Ecto neural progenitor cell (in vitro differentiated cells): ENCODE measurements at places on chromosomes 7 and 10.

- DNase-seq, result no peak
Observed at GRCh38 chr10:86151613-86152012, 215.0 kb downstream of the GRID1 start.

DNA sequence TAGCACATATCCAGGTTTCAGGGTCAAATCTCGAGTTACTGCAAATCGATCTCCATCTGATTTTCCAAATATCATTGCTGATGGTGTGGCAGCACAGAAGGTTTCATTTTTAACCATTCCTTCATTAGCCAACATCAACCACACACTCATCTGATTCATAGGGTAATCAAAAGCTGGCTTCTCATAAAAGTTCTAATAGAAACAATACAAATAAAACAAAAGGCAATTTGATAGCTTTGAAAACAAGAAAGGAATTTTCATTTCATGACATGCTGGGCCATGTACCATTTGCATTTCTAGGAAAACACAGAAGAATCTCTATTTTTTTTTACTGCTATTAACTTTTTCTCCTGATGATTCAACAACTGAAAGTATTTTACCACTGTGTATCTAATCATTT is 147.7 kb upstream of the SLC26A5 start:
- no peak for DNase-seq

- peak; percentile 81 for DNase-seq
Observed at GRCh38 chr7:137343281-137343841, at the start of gene PTN. Gene PTN (minus strand): TSS chr7:137343733. CDS start chr7:137254973, 88,760 bp downstream.

DNA sequence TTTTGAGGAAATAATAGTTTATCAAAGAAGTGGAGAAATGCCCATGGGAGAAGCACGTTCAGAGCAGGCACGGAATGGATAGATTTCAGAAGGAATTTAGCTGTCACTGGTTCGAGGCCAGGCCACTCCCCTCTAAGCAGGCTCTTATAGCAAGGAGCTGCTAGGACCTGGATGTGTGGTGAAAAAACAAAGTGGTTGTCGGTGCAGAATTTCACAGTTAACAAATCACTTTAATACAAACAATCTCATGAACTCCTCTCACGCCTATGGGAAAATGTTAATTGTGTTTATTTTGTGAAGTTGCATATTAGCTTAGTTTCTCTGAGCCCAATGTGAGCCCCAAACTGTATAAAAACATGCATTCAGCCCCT is 176.3 kb downstream of the PKD1L1 start:
- DNase-seq, result no peak

DNA sequence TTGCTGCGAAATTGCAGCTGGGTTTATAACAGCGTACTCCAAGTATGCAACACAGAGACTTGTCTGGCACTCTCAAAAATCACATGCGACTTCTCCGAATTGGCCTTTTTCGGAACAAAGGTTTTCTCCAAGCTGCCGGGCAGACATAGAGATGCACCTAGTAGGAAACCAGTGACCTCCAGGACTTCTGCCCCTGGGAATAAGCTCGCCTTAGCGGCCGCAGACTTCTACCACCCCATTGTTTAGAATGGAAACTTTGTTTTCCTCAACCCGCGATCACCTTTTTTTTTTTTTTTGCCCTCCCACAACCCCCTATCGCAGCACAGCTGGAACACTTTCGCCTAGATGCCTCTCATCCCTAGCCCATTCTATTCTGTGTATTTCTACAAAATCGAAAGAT is 4.9 kb upstream of the HOXA10 start:
- DNase-seq, result no peak

- DNase-seq, result no peak
Observed at GRCh38 chr7:143222782-143223181, 945 bp downstream of the TAS2R40 start.

GRCh38 chr7:125651823-125652528 is 722.4 kb upstream of the POT1 start:
- no peak for DNase-seq

DNA sequence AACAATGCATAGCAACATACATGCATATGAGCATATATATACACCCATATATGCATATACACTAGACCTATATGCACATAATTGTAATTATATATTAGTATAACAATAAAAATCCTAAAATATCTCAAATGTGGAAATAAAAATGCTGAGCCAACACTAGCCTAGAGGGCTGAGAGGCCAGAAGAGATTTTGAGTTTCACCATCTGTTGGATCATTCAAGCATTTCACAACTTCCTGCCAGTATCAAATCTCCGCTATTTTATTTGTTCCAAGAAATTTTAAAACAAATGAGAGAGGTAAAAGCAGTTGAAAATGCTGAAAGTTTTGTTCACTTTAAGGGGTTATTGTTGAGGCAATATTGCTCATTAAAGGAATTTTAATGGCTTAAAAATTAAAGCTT is 187.0 kb downstream of the PCDH15 start:
- DNase-seq, result no peak

- peak; percentile 49 for DNase-seq
Observed at GRCh38 chr7:116672596-116673456, 830 bp downstream of the MET start.

DNA sequence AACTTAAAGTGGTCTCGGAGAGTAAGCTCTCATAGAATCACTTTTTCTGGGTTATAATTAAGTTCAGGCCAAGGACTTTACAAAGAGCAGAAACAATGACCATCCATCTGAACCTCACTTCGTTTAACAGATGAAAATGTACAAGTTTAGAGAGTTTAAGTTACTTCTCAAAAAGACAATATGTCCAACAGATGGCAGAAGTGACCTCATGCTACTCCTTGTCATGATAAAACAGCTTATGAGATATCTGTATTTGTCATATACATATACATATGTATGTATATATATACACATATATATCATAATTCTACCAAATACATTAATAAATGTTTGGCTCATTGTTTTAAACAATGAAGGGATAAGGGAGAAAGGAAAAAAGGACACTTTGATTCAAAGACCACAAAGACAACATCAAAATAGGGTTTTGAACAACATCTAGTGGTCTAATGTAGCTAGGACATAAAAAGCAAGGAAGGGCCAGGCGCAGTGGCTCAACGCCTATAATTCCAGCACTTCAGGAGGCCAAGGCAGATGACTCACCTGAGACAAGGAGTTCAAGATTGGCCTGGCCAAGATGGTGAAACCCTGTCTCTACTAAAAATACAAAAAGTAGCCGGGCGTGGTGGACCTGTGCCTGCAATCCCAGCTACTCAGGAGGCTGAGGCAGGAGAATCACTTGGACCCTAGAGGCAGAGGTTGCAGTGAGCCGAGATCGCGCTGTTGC is 17.8 kb downstream of the NAPEPLD start:
- no peak for DNase-seq

DNA sequence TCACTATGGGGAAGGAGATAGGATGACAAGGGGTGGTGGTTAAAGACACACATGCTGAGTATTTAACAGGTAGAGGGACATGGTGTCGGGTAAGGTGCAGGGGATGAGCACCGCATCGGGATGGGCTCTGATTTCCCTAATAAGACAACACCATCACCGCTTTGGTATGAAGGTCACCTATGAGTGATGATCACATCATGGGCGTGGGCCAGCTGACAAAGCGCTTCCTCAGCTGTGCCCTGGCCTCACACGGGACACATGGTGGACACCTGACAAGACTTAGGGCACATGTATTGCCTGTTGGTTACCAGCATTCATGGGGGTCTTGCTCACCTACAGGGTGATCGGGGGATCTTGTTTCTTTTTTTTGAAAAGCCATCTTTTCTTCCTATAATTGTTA is 12.8 kb downstream of the C7orf57 start:
- no peak for DNase-seq

DNA sequence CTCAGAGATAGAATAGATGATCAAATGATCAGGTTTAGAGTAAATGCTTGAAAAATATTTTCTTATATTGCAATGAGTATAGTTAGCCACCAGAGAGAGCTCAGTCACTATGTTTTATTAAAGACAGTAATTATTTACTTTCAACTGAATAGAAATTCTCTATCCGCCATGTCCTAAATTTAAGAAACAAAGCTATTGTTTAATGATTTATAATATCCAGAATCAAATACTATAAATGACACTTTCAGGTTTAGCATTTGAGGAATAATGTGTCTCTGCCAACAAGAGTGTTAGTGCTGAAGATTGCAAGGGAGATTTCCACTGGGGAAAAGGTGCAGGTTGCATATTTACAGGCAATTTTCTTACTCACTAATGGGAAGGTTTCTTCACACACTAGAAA is 184.7 kb downstream of the DGKB start:
- DNase-seq, result no peak

DNA sequence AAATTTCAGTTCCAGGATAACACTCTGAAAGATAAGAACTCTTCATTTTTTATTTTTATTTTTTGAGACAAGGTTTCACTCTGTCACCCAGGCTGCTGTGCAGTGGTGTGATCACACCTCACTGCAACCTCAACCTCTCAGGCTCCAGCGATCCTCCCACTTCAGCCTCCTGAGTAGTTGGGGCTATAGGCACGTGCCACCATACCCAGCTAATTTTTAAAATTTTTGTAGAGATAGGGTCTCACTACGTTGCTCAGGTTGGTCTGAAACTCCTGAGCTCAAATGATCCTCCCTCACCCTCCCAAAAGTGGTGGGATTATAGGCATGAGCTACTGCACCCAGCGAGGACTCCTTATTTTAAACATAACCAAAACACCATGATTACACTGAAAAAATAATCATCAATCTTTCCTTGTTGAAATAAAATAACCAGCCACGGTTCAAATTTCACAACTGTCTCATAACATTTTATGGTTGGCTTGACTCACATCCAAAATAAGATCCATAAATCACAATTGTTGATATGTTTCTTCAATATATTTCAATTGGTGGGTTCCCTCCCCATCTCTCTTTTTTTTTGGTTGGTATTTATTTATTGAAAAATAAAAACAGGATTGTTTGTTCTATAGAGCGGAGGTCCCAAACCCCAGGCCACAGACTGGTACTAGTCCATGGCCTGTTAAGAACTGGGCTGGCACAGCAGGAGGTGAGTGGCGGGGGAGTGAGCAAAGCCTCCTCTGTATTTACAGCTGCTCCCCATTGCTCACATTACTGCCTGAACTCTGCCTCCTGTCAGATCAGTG is 60.1 kb upstream of the FAM171A1 start:
- no peak for DNase-seq

DNA sequence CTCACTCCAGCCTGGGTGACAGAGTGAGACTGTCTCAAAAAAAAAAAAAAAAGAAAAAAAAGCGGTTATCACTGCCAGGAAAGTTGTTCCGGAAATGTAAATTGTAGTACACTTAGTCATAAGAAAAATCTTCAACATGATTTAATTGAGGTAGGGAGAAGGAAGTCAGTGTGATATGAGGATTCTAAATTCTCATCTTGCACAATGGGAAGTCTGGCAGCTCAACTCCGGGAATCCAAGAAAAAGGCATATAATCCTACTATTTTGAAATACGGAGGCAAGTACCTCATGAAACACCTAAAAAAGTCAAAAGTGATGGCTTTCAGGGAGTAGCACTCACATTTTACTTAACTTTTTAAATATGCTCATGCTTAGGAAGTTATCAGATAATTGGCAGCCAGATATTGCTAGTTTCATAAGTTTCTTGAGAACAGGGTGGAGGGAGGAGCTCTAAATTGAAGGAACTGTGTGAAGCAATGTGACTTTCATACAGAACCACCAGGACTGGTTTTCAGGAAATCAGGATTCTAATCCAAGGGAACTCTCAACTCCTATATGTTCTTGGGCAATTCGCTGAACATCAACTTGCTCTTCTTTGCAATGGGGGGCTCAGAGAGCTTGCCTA is 2.7 kb upstream of the C7orf25 start:
- DNase-seq, result no peak

DNA sequence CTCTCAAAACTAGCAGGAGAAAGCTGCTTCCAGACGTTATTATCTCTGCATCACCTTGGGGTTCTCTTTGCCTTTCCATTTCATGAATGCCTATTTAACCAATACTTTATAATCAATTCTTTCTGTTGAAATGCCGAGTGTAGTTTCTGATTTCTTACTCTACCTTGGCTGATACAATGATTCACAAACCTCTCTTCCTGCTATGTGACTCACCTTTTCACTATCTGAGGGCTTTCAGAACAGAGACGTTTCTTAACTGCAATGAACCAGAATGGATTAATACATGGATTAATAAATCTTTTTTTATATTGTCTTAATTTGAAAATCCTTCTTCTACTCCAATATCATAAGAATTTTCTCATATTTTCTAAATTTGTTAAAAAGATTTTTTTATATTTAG is 46.4 kb upstream of the ZNF746 start:
- DNase-seq, result no peak

DNA sequence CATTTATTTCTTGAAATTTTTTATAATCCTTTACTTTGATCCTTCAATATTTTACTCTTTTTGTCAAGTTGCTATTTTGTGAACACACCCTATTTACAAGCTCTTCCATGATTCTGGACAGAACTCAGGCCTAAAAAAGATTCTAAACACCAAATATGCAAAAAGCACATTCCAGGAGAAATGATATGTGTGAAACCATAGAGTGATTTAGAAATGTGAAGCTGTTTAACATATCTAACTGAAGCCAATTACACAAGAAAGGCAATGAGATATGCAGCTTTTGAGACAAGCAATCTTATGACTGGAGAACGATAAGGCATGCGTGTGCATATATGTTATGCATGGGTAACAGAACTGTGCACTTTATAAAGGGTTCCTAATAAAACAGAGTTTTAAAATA is 243.0 kb downstream of the CACNA2D1 start:
- no peak for DNase-seq

- DNase-seq, result no peak
Observed at GRCh38 chr10:99555371-99555770, 22.6 kb downstream of the NKX2-3 start.

GRCh38 chr7:17668122-17668521 is 272.2 kb downstream of the SNX13 start:
- DNase-seq, result no peak

DNA sequence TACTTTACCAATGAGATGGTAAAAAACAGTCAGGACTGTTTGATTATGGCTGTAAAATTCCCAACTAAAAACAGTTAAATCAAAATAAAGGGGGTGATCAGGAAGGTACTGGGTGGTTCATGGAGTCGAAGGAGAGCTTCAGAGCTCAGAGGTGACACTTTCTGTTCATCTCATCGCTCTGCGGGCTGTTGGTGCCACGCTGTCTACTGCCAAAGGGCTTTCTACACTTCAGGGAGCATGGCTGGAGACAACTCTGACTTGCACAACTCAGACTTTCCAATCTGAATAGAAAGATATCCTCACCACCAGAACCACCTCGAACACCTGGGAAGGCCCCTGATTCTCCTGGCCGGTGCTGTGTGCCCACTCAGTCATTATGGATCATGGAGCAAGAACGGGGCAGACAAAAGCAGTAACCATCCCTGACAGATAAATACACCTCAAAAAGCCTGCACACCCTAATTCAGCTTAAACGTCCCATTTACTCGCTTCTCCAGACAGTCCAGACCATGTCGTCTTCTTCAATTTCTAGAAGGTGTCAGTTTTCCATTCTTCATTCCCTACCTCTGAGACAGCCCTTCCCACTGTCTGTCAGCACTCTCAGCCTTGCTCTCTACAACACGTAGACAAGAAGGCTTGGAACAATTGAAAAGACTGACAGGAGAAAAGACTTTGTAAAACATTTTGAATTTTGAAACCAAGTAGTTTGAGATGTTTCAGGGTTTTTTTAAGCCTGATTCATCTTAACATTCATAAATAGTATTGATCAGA is 348.7 kb upstream of the NFE2L3 start:
- no peak for DNase-seq
